ENCODE measurements at places on chromosomes 4 and X. TPM values are rescaled to one million over a fixed set of nuclear protein-coding genes. Genes with fewer than 3 reads are reported as not detected.

NUP54 gene
- 42.0 TPM for total RNA-seq

ARHGAP36 gene
- not detected for total RNA-seq

SHOX gene
- total RNA-seq: not detected

CFAP47 gene
- 11.5 TPM for total RNA-seq

MSN gene
- total RNA-seq: 428 TPM

GABRB1 gene
- not detected for total RNA-seq

PABPC5 gene
- not detected for total RNA-seq

TRMT44 gene
- 28.3 TPM for total RNA-seq

UGT8 gene
- total RNA-seq: 0.67 TPM

MAP9 gene
- total RNA-seq: 7.4 TPM

IL21 gene
- total RNA-seq: not detected

HTN1 gene
- not detected for total RNA-seq

ARHGAP24 gene
- total RNA-seq: 65.4 TPM

GAGE12J gene
- not detected for total RNA-seq

LNX1 gene
- 3.3 TPM for total RNA-seq

EDA gene
- total RNA-seq: 16.8 TPM

GRID2 gene
- total RNA-seq: not detected

TIMP1 gene
- total RNA-seq: 420 TPM

GRCh38 chr4:175504318-175504717, 307.7 kb downstream of the GPM6A start:
- no peak for DNase-seq

GRCh38 chr4:62193761-62194160, 993.6 kb downstream of the ADGRL3 start:
- DNase-seq: no peak

DNA sequence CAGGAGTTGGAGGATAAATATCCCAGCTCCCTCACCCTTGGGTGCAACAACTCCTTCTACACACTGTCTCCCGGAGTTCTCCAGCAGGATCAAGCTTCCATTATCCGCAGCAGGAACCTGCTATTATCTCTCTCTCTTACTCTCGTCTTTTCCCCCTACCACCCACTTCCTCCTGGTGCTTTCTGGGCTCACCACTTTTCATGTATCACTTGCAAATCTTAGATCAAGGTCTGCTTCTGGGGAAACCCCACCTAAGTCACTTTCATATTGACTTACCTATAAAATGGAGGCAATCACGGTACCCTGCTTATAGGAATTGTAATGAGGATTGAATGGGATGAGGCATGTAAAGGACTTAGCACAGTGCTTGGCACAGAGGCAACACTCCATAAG, 589.5 kb downstream of the BCOR start:
- DNase-seq: no peak

GRCh38 chr4:103996637-103997036, 276.9 kb upstream of the TACR3 start:
- no peak for DNase-seq

- DNase-seq: no peak
These were observed 16.8 kb downstream of the CCDC149 start for GRCh38 chr4:24896056-24896455.

DNA sequence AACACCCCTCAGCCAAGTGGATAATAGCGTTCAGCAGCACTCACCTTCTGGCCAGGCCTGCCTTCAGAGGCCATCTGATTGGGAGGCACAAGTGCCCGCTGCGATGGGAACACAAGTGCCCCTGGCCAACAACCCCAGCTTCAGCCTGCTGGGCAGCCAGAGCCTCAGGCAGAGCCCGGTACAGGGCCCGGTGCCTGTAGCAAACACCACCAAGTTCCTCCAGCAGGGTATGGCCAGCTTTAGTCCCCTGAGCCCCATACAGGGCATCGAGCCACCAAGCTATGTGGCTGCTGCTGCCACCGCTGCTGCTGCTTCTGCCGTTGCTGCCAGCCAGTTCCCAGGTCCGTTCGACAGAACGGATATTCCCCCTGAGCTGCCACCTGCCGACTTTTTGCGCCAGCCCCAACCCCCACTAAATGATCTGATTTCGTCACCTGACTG, 55.9 kb upstream of the MTM1 start:
- no peak for DNase-seq

DNA sequence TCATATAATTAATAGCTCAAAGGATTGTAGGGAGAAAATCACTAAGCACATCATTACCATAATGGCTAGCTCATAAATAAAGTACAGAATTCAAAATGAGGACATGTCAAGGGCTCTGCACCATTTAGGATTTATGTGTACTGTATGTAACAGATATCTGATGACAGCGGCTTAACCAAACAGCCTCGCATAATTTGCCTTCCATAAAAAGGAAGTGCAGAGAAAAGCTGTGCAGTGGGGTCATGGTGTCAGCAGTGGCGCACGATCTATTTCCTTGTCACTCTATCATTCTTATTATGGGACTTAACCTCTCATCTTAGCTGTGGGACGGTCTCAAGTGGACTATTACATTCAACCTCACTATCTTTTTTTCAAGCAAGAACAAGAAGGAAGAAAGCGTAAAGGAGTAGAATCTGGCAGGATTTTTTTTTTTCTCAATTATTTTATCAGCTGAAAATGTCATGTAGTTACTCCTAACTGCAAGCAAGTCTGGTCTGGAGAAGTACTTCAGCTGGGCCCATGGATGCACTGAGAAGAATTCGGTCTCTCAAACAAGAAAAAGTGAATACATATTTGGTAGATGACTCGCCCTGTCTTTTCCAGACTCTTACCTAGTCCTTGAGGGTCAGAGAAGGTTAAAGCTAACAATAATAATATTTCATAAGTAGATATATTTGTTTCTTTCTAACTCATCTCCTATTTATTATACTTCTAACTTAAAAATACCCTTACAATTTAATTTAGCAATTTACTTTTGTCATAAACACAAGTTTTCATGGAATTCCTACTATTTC, 94.6 kb downstream of the COX18 start:
- DNase-seq: no peak

GRCh38 chr4:94828882-94829281, 71.1 kb downstream of the BMPR1B start:
- DNase-seq: no peak

GRCh38 chrX:134025986-134026545, 40.7 kb upstream of the GPC3 start:
- DNase-seq: no peak

DNA sequence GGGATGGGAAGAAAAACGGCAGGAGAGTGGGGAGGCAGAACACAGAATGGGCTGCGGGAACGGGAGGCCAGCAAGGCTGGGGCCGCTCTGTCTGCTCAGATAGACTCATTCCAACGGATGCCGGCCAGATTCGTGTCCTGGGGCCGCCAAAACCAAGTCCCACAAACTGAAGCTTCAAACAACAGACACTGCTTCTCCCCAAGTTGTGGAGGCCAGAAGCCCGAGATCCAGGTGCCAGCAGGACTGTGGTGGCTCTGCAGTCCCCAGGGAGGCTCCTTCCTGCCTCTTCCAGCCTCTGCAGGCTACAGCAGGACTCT, 100.6 kb downstream of the ADRA2C start:
- DNase-seq: peak; percentile 12

DNA sequence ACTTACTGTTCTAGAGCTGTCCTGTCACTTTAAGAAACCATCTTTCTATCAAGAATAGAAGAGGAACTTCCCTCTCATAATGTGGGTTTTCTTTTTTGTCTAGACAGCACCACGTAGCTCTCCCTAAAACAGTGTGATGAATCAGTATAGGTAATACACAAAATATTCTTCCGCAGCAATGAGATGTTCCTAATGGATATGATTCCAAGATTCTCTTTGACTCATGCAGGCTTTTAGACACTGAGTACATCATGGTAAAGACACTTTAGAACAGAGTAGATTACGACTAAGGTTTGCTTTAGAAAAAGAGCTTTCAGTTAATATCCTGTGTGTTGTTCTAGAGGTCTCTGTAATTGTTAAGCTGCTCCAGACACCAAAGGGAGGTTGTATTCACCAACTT, 69.8 kb downstream of the PTTG2 start:
- DNase-seq: no peak

- no peak for DNase-seq
These were observed 141.4 kb upstream of the PAK3 start for GRCh38 chrX:110954428-110955100.

- DNase-seq: no peak
These were observed 34.7 kb downstream of the P2RY8 start for GRCh38 chrX:1502241-1502640.

GRCh38 chr4:184806229-184806550, 19.6 kb downstream of the ACSL1 start:
- peak; percentile 30 for DNase-seq

GRCh38 chr4:99622341-99622740, 35.3 kb downstream of the C4orf54 start:
- DNase-seq: no peak

DNA sequence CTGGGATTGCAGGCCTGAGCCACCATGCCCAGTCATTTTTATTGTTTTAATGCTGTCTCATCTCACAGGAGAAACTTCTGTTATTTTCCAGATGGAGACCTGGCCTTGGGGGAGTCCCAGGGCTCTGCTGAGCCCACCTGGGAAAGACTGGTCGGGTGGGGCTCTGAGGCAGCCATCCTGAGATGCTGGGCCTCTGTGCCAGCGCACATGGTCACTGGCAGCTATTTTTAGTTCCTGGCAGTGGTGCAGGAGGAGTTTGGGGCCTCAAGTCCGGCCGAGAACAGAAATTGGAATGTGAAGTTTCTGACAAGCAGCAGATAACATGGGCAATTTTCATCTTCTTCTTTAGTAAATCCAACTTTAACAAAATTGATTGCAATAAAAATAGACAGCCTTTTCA, 44.5 kb downstream of the SORCS2 start:
- no peak for DNase-seq

GRCh38 chr4:3342182-3342854, 49.5 kb downstream of the RGS12 start:
- DNase-seq: no peak

DNA sequence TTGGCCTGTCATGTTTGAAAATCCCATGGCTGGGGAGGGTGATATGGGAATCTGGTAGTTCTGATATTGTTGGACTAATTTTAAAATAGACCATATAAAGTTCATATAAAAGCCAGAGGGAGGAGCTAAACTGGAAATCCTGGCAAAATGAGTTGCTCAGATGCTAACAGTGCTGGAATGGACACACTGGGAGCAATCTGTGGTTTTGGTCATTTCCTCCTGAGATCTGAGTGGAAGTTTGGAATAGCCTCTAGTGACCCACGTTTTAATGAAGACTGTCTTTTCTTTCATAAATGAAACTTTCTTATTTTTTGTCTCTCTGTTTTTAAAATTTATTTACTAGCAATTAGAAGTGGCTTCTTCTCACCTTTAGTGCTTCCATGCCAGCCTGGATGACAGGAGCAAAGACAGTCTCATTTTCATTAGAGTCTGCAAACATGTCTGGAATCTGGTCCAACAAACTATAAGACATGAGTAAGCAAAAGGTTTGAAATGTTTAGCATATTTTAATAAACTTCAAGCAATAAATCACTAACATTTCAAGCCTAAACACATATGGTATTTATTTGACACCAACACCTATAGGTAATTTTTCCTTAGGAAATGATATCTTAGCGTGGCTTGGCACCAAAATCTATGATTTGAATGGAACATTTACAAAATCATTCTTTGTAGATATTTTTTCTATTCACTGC, 66.6 kb downstream of the METTL14 start:
- DNase-seq: no peak

DNA sequence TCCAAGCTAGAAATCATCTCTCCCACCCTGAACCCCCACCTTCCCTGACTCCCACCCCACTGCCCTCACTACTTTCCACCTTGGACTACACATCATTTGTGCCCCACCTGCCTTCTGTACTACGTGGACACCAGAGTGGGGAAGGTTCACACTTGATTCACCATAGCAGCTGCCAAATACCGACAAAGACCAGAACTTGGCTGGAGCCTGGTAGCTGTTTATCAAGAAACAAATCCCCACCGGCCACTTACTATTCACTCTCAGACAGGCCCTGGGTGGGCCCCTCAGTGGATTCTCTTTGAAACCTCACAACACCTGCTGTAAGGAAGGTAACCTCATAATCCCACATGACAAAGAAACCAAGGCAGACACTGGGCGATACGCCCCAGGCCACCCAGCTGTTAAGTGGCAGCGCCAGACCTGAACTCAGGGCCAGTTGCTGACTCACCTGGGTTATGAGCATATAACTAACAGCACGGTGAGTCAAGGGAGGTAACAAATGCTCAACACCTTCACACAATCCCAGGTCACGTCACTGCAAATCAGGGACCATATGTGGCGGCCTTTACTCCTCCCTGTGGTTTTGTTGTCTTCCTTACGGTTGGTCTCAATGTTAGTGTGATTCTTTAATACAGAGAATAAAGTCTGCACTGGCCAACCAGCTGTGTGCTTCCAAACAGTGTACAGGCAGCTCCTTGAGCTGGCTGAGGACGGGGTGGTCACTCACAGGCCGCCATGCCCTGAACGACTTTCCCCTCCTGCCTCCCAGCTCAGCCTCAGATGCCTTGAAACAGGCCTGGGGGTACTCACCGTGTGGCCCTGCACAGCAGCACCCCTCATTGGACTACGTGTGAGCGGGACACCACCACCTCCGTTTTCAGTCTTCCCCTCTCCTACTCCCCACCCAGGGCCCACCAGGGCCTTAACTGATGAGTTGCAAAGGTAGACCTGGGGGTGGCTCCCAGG, 7.5 kb downstream of the WDR1 start:
- no peak for DNase-seq

DNA sequence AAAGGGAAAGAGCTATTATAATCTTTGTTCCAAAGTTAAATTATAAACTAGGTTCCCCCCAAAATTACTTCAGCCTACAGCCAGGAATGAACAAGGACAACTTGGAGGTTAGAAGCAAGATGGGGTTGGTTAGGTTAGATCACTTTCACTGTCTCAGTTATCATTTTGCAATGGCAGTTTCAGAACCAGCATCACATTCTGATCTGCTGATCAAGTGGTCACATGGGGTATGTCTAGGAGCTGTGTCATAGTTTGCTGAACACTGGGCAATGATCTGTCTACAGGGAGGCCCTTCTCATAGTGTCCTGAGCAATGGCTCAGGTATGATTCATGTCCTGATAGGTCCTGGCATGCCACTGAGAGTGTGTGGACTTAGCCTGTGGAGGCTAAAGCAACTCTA, 41.6 kb upstream of the XIAP start:
- no peak for DNase-seq

DNA sequence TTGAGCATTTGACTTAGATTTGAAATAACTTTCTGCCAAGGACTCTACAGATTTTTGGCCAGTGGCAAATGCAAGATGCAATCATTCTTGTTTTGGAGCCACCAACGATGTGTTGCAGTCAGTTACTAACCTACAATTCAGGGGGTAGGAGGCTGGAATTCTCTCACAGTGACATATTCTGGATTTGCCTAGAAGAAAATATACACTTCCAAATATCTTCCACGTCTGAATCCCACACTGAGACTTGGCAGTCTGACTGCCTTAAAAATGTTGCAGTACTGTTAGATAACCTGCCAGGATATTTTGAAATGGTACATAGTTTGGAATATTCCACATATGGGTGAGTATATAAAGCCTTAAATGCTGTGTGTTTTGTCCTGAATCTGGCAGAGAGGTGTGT, 27.6 kb upstream of the AGTR2 start:
- no peak for DNase-seq

GRCh38 chrX:86263526-86263925, 115.3 kb downstream of the DACH2 start:
- no peak for DNase-seq
